ENCODE measurements at places on chromosomes 1 and 21.

DNA sequence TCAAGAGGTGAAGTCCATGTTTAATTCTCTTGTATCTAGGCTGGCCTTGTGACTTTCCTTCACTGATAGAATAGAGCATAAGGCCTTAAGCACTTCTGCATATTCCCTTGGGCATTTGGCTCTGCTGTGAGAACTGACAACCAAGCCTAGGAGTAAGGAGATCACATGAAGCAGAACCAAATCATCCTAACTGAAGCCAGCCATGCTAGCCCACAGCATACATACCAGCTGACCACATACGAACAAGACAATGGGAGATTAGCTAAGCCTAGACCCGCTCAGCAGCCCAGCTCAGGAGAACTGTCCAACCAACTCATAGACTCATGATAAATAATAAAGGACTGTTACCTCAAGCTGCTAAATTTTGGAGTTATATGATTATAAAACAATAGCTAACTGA is 114.6 kb upstream of the NEK7 start:
- no peak for DNase-seq

GRCh38 chr21:45736042-45736689 is 92.6 kb downstream of the PCBP3 start:
- no peak for DNase-seq

DNA sequence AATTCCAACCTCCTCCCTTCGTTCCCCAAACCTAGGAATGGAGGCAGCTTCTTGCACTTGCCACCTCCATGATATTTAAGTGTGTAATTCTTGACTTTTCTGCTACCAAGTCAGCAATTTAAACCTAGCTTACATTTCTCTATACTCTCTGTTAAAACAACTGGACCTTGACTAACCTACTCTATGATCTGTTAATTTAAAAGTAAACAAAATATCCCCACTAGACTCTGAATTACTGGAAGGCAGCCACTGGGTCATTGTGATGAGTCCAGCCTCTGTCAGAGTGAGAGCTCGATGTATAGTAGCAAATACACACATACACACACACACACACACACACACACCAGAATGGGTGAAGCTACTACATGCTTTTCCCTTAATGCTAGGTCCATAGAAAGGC is 40.0 kb upstream of the DHCR24 start:
- DNase-seq, result no peak

- no peak for DNase-seq
These were observed 145.1 kb downstream of the CASZ1 start for GRCh38 chr1:10651389-10651766.

GRCh38 chr1:6424619-6425593 is at the start of gene ESPN:
Gene ESPN, plus strand, starts transcription at chr1:6424776. Its CDS starts 180 bp downstream, at chr1:6424956.
- DNase-seq, result no peak

DNA sequence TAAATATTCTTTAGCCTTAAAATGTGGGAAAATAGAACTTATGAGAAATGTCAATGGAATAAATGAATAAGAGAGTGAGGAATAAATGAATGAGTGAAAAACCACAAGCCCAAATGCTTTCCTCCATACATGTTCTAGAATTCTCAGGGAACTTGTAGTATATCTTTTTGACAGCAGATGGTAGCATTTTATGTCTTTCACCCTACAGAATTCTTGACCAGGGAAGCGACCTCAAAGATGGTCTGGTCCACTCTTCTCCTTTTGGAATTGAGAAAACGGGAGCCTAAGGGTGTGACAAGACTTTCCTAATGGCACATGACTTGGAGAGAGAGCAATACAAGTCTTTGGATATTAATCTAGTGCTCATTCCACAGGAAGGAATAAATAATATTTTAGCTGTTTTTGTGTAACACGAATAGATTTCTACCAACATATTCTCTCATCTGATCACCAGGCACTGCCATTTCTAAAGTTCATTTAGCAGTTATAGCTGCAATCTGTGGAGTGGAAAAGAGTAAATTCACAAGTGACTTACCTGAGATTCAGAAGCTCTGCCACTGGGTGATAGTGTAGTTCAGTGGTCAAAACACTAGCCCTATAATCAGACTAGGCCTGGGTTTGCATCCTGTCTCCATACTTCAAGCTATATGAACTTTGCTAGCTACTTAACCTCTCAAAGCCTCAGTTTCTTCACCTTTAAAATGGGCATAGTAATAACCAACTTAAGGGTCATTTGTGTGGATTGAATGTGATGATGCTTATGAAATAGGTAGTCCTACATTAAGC is 15.0 kb upstream of the F5 start:
- no peak for DNase-seq

DNA sequence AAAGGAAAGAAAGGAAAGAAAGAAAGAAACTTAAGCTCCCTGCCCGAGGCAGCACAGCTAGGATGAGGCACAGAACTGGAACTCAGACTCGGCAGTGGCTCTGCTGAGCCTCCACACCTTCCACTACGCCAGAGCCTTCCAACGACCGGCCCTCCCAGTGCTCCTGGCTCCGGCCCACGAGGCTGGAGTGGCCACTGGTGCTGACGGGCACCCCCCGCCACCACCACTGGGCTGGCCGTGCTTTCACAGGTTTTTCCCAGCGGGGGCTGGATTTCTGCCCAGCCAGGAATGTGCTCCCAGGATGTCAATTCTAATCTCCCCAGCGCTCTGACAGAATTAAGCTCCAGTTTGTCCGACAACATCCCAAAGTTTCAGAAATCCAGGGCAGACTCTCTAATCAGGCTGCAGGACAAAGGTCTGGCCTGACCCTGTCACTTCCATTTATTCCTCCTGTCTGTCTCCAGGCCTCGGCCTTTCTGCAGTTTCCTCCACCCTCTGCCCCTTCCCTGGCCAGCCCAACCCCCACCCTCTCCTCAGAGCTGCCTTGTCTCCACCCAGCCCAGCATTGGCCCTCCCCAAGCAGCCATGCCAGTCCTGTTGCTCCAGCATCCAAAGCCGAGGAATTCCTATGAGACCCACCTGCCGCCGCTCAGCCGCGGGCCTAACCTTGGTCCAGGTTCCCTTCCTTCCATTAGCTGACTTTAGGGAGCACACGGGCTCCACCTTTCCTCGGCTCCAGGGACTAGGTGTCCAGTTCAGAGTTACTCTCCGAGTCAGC is 81.9 kb downstream of the CASZ1 start:
- DNase-seq, result no peak

GRCh38 chr21:46634966-46635323 is 529 bp upstream of the PRMT2 start:
- DNase-seq, result no peak
